T-helper 22 cell (primary cell): ENCODE measurements at places on chromosomes 11 and 22.

GRCh38 chr11:119891055-119891768 is 162.2 kb upstream of the NECTIN1 start:
- DNase-seq = no peak

DNA sequence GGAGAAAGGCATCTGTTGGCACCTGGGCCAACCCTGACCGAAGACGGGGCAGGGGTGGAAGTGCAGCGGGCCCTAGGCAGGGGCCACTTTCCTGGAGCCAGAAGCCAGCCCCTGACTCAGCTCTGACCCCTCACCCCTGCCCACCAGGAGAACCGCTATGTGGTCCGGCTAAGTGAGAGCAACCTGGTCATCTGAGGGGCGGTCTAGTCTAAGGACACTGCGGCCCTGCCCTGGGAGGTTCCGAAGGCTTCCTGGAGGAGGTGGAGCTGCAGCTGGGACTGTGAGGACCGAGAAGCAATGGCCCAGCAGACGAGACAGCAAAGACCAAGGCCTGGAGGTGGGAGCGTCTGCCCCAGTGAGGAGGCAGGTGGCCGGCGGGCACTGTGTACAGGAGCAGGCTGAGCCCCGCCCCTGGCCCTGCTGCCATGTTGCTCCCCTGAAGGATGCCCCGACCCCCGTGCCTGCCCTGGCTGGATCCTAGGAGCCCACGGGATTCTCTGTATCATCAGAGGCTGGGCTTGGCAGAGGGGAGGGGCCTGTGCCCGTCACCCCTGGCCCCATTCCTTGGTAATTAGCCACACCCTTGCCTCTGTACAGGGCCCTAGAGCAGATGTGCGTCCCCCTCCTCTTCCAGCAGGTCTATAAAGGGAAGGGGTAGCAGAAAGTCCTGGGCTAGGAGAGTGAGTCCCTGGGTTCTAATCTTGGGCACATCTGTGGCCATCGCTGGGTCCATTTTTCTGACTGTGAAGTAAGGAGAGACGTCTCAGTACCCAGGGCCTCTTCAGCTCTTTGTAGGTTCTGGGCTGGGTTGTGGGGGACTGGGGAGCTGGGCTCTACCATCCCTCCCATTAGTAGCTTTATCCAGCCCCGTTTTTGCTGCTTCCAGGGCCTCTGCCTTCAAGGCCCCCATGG is 19.4 kb downstream of the RELT start:
- DNase-seq = no peak

DNA sequence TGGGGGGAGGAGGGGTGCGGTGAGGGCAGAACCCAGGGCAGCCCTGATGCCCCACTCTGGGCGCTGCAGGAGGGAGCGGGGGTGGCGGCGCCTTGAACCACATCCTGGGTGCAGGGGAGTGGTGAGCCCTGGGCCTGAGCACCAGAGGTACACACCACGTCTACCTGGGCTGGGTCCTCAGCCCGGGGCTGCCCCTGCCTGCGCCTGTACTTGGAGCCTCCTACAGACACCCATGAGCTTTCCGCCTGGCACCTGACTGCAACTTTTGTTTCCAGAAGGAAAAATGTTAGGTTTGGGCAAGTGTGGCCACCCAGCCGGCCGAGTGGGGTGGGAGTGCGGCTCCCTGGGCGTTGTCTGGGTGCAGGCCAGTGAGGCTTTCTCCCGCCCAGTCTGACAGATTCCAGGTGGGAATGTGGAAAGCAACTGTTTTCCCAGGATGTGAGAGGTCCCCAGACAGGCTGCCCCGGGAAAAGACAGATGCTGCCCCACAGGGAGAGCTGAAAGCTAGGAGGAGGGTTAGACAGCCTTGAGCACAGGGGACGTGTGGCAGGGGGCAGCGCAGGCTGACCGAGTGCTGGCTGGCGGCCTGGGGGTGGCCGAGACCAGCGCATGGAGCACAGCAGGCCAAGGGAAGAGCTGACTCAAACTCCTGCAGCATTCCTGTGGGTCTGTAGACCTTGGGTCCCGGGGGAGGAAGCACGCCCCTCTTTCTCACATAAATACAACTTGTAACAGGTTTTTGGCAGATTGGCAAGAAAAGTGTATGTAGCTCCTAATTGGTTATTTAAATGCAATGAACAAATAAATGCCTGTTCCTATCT is 44.1 kb downstream of the GNB1L start:
- no peak for DNase-seq

- DNase-seq = no peak
These were observed 315 bp upstream of the TRPC6 start for GRCh38 chr11:101584129-101584515.

- DNase-seq = no peak
These were observed 346 bp downstream of the FJX1 start for GRCh38 chr11:35618497-35619115.

- no peak for DNase-seq
These were observed 25.5 kb downstream of the KCNJ1 start for GRCh38 chr11:128841461-128842072.

- DNase-seq = no peak
These were observed 23.3 kb downstream of the ARL14EP start for GRCh38 chr11:30346068-30346688.

DNA sequence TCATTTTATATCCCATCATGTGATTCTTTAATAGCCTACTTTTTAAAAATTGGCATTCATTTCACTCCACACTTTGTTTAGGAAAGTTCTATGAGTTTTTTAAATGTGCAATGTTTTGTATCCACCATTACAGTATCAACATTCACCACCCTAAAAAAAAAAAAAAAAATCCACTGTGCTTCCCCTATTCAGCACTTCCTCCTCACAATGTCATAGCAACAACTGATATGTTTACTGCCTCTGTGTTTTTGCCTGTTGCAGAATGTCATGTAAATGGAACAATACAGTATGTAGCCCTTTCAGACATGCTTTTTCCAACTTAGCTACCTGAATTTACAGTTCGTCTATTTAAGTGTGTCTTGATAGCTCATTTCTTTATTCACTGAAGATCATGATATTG is 754.2 kb downstream of the FAM181B start:
- DNase-seq = no peak

GRCh38 chr22:49668402-49668801 is 159.3 kb downstream of the BRD1 start:
- DNase-seq = no peak

- DNase-seq = no peak
These were observed 4.3 kb upstream of the APOL6 start for GRCh38 chr22:35643991-35644390.

- no peak for DNase-seq
These were observed at the start of gene OR10A4 for GRCh38 chr11:6876325-6876724. OR10A4 (plus strand) TSS chr11:6876625; CDS start chr11:6876648, 23 bp downstream.

GRCh38 chr11:11247086-11247485 is 106.0 kb downstream of the CSNK2A3 start:
- no peak for DNase-seq

DNA sequence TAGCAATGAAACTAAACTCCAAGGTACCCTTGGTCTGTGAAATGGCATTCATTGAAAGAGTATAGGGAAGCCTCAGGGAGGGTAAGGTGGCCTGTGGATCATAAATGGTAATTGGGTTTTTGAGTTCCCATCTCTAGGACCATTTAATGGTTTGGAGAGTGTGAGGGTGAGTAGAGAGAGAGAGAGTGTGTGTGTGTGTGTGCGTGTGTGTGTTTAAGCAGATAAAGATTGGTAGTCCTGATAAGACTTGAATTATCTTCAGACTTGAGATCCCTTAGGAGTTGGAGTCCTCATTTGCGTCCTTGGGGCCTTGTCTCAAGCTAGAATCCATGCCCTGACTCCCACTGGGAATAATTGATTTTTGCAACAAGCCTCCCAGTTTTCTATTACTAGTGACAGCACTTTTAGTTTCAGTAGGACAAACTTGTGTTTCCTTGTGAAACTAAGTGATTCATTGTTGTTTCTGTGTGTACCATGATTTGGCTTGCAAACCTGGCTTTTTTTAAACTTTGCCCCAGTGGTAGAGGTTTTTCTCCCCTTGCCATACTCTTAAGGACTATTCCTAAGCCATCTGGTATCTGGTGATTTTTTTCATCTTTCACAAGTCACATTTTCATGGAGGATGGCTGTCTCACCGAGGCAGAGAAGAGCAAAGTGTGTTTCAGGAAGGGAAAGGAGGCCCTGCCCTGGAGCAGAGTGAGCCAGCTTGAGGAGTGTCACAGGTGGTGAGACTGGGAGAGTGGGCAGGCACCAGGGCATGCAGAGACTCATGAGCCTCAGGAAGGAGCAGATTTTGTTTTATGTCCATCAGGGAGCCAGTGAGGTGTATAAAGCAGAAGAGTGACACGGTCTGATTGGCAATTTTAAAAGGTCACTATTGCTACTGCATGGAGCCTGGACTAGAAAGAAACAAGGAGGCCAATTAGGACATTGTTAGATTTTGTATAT is 26.7 kb downstream of the ALKBH3 start:
- DNase-seq = no peak
